Astrocyte of the cerebellum (primary cell): ENCODE measurements at places on chromosomes 11 and 22.

GRCh38 chr11:45984192-45984591 lies 61.7 kb downstream of the LARGE2 start:
- DNase-seq: no peak

DNA sequence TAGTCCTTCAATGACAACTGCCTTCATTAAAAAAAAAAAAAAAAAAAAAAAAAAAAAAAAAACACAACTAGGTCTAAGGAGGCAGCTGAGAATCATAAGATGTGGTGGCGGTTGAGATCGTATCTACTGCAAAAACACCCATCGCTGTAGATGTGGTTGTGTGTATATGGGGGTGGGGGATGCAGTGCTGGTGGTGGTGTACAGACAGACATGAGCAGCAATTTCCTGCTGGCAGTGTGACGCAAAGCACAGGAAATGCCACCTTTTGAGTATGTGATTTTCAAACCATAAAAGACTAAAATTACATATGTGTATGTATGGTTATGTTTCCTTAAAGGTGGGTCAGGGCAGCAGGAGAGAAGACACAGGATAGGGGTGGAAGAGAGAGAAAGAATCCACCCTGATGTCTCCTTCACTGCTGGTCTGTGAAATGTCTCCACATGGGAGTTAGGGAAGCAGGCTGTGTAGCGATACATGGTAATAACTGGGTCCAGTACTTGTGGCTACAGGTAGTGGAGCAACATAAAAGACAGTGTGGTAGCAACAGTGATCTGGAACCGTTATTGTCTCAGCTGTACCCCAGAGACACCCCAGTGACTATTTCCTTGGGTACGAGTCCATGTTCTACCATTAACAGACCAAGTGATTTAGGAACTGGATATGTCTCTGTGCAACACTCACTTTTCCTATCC lies 57.9 kb downstream of the SYTL2 start:
- DNase-seq: no peak

- no peak for DNase-seq
Measured at GRCh38 chr22:29330753-29331152, 15.3 kb upstream of the RASL10A start.

DNA sequence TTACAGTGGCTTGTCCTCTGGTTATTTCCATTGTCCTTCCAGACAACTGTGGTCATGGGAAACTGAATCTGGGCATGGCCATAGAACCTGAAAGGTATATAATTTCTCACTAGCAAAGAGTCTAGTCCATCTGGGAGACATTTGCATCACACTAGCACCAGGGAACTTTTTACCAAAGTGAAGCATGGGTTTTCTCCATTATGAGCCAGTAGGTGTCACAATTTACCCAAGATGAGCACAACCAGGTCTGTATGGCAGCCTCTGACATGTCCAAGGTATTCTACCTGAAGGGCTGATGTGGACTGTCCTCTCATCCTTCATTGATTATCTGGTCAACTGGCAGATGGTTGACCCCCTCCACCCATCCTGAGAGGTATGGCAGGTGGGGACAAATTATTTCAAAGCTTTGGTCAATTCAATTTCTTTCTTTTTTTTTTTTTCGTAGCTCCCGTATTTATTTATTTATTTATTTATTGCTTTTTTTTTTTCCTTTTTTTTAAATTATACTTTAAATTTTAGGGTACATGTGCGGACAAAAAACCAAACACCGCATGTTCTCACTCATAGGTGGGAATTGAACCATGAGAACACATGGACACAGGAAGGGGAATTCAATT lies 425.9 kb downstream of the TMEM135 start:
- DNase-seq: no peak

- DNase-seq: no peak
Measured at GRCh38 chr11:8610532-8611116, 16.6 kb upstream of the STK33 start.
